ENCODE measurements at places on chromosomes 12 and 14. TPM values are rescaled to one million over a fixed set of nuclear protein-coding genes. Genes with fewer than 3 reads are reported as not detected.
A peak's percentile ranks its signal among the peaks of the same experiment; 100 is the strongest.

The SLC6A15 gene
- total RNA-seq = not detected

The USP44 gene
- total RNA-seq = 0.22 TPM

The RNF31 gene
- 20.9 TPM for total RNA-seq

DNA sequence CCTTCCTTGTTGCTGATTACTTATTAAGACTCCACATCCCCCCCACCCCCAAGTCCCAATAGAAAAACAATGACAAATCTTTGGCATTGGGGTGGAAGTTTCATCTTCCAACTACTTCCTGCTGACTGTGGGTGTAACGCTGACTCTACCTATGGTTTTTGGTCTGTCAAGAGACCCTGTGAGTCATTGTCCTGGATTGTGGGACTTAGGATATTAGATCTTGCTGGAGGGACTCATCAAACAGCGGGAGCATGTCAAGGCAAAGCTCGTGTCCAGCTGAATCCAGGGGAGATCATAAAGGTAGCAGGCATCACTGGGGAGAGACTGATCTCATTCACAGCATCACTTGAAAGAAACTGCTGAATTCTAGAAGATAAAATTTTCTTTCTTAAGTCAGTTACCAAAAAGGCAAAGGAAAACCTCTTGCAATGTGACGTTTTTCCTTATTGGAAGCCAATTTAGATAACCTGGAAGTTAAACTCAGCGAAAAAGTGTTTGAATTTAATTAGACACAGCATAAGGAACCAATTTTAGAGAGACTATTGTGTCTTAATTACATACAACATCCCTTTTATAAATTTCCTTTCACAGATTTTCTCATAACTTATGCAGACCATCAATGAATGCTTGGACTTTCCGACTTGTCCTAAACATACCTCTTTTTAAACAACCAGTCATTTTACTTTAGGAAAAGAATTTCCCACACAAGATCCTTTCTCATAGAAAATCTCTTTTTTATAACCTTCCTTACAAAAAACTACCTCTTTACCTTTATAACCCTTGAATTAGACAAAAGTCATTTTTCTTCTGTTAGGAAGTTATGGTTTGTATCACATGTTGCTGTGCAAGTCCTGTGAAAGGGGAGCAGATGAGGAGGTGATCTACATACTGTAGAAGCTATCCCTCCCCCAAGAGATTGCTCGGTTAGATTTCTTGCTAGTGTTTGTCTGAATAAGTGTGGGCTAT lies 94.6 kb upstream of the SCAF11 start:
- H3K27me3 ChIP-seq = no peaks in the 10 kb centered on the region
- H3K4me3 ChIP-seq = no peak overlapping the region
- H3K27ac ChIP-seq = no peak overlapping the region
- H3K4me1 ChIP-seq = no peaks in the 10 kb centered on the region
- H3K36me3 ChIP-seq = no peaks in the 10 kb centered on the region
- no peak for DNase-seq

GRCh38 chr14:28756269-28756883 lies 10.2 kb upstream of the FOXG1 start:
- H3K4me1 ChIP-seq = no peaks in the 10 kb centered on the region
- peaks cover 34% of the 10 kb centered on the region for H3K27me3 ChIP-seq
- no peak overlapping the region for H3K27ac ChIP-seq
- DNase-seq = no peak

DNA sequence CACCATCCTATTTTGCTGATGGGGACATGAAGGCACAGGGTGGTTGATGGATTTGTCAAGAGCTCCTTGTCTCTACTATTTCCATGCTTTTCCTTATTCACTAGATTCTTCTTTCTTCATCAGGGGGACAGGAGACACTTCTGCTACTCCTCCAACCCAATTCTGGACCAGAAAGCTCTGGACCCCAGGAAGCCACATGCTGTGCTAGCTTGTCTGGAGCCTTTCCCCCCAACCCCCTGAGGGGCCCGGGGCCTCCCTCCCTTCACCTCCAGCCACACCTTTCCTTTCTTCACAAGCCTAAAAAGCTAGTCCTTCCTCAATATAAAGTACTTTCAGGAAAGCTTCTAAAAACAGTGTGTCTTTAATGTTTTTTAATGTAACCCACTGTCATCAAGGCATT lies 75.1 kb upstream of the CAPRIN2 start:
- no peaks in the 10 kb centered on the region for H3K36me3 ChIP-seq
- H3K27ac ChIP-seq = no peak overlapping the region
- no peak for DNase-seq
- no peaks in the 10 kb centered on the region for H3K27me3 ChIP-seq

The SMCO3 gene
- total RNA-seq = 0.37 TPM

The SUSD6 gene
- 16.2 TPM for total RNA-seq

- DNase-seq = no peak
- H3K4me3 ChIP-seq = no peak overlapping the region
- no peak overlapping the region for H3K27ac ChIP-seq
- no peaks in the 10 kb centered on the region for H3K27me3 ChIP-seq
- H3K36me3 ChIP-seq = no peaks in the 10 kb centered on the region
- H3K4me1 ChIP-seq = no peaks in the 10 kb centered on the region
Observed at GRCh38 chr12:94743174-94743573, 92.8 kb upstream of the TMCC3 start.

GRCh38 chr12:1272142-1272541 lies 281.1 kb downstream of the ERC1 start:
- no peaks in the 10 kb centered on the region for H3K36me3 ChIP-seq
- DNase-seq = no peak
- no peaks in the 10 kb centered on the region for H3K27me3 ChIP-seq
- no peak overlapping the region for H3K4me3 ChIP-seq
- no peaks in the 10 kb centered on the region for H3K4me1 ChIP-seq

GRCh38 chr12:129215556-129215955 lies 362.3 kb downstream of the GLT1D1 start:
- H3K27me3 ChIP-seq = no peaks in the 10 kb centered on the region
- H3K4me1 ChIP-seq = no peaks in the 10 kb centered on the region
- no peak for DNase-seq

DNA sequence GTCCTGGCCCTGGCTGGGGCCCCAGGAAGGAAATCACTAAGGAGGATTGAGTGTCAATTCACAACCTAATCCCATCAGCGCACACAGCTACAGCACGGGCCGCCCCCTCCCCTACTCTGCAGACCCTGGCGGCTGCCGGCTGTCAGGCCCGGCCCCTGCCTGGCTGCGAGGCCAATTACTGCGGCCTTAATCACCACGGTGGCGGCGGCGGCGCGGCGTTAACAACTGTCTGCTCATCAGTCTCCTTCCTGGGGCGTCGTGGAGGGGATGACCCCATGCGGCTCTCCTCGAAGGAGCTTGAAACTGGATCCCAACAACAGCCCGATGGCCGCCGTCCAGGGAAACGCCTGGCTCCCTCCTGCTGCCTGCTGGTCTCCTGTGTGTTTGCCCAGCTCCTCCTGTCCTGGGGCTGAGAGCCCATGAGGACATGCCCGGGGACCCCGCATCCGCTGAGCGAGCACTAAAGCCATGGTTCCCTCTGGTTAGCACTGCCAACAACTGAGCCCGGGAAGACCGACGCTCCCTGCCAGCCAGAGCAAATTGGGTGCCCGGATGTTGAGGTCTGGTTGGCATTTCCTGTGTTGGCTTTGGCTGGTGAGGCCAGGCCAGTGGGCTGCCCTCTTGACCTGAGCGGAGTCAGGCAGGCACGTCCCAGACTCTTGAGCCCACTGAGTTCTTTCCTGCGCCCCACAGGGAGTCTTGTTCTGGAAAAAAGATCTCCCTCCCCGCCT lies 21.8 kb upstream of the EIF2B2 start:
- H3K4me3 ChIP-seq = no peak overlapping the region
- no peaks in the 10 kb centered on the region for H3K4me1 ChIP-seq
- no peak for DNase-seq
- no peak overlapping the region for H3K27ac ChIP-seq
- no peaks in the 10 kb centered on the region for H3K36me3 ChIP-seq

- no peaks in the 10 kb centered on the region for H3K36me3 ChIP-seq
- no peaks in the 10 kb centered on the region for H3K27me3 ChIP-seq
- H3K27ac ChIP-seq = no peak overlapping the region
Observed at GRCh38 chr14:97056086-97056485, 258.9 kb downstream of the VRK1 start.

The KRT85 gene
- not detected for total RNA-seq

- H3K4me1 ChIP-seq = no peaks in the 10 kb centered on the region
- H3K36me3 ChIP-seq = peaks cover under 1% of the 10 kb centered on the region
- H3K27ac ChIP-seq = no peak overlapping the region
- H3K4me3 ChIP-seq = no peak overlapping the region
- no peak for DNase-seq
- H3K27me3 ChIP-seq = no peaks in the 10 kb centered on the region
Observed at GRCh38 chr12:118420673-118421072, 44.3 kb downstream of the SUDS3 start.

- no peaks in the 10 kb centered on the region for H3K36me3 ChIP-seq
- DNase-seq = no peak
- no peaks in the 10 kb centered on the region for H3K27me3 ChIP-seq
- H3K4me1 ChIP-seq = no peaks in the 10 kb centered on the region
Observed at GRCh38 chr12:13103391-13104033, at the start of gene GSG1. TSS of gene GSG1 (minus strand) at chr12:13103667. CDS start at chr12:13103512, 155 bp downstream.

The TCL1A gene
- not detected for total RNA-seq

- H3K36me3 ChIP-seq = no peaks in the 10 kb centered on the region
- H3K27ac ChIP-seq = no peak overlapping the region
- H3K27me3 ChIP-seq = no peaks in the 10 kb centered on the region
- no peak overlapping the region for H3K4me3 ChIP-seq
Observed at GRCh38 chr14:87457720-87458119, 535.3 kb downstream of the GALC start.

The CIT gene
- total RNA-seq = 5.4 TPM

DNA sequence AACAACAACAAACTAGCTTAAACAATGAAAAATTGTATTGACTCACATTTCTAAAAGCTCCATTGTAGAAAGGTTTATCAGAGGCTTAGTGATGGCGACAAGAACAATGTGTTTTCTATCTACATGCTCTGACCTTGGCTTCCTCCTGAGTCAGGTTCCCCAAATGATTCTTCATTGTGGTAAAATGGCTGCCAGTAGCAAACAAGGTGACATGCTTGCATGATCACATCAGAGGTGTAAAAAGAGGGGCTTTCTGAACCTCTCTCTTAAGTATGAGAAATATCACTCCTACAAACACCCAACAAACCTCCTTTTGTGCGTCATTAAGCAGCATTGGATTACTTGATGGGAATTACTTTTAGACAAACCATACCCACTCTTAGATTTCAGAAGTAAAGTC lies 252.4 kb upstream of the SYT1 start:
- H3K27me3 ChIP-seq = no peaks in the 10 kb centered on the region
- H3K4me1 ChIP-seq = no peaks in the 10 kb centered on the region
- DNase-seq = no peak

DNA sequence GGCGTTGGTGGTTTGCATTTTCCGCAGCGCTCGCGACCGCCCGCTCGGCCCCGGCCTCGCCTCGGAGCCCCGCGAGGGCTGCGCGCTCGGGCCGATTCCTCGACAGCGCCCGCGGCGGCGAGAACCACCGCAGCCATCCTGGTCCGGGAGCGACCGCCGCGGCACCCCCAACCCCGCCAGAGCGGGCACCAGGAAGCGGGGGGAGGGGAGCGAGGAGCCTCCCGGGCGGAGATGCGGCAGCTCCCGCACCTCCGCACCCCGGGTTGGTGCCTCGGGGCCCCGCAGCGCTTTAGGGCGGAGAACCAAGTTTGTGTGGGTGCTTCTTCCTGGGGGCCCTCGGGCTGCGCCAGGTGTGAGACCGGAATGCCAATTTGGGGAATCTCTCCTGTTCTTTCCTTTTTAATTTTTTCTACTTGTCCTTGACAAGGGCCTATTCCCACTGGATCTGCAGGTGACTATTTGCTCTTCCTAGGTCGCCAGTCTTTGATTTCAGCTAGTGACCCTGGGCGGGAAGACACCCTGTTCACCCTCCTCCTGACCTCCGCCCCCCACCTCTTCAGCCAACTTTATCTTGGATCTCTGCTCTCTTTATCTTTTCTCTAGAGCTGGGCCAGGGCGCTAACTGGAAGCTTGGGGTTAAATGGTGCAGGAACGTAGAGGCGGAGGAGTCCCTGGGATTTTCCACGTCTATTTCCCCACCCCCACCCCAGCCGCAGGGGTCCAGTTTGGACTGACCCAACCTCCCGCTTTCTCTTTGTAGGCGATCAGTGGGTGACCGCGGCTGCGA lies at the start of gene SOCS2:
TSS of gene SOCS2 (plus strand) at position 751 of the 787 bp plus-strand sequence. CDS start 223 bp downstream, outside the sequence.
- peak within 1 kb of the TSS; percentile 93 for H3K27ac ChIP-seq
- H3K27me3 ChIP-seq = no peaks in the 10 kb centered on the region
- peak within 1 kb of the TSS; percentile 94 for H3K4me3 ChIP-seq

GRCh38 chr12:93178154-93178878 lies 199.4 kb upstream of the NUDT4 start:
- H3K4me3 ChIP-seq = no peak overlapping the region
- no peak for DNase-seq
- no peaks in the 10 kb centered on the region for H3K27me3 ChIP-seq
- no peaks in the 10 kb centered on the region for H3K4me1 ChIP-seq

GRCh38 chr12:28506271-28506670 lies 316.0 kb downstream of the CCDC91 start:
- no peaks in the 10 kb centered on the region for H3K36me3 ChIP-seq
- no peaks in the 10 kb centered on the region for H3K27me3 ChIP-seq

The PDE6H gene
- total RNA-seq = not detected

The KRT7 gene
- total RNA-seq = 19.2 TPM

The CCDC38 gene
- total RNA-seq = 0.19 TPM

DNA sequence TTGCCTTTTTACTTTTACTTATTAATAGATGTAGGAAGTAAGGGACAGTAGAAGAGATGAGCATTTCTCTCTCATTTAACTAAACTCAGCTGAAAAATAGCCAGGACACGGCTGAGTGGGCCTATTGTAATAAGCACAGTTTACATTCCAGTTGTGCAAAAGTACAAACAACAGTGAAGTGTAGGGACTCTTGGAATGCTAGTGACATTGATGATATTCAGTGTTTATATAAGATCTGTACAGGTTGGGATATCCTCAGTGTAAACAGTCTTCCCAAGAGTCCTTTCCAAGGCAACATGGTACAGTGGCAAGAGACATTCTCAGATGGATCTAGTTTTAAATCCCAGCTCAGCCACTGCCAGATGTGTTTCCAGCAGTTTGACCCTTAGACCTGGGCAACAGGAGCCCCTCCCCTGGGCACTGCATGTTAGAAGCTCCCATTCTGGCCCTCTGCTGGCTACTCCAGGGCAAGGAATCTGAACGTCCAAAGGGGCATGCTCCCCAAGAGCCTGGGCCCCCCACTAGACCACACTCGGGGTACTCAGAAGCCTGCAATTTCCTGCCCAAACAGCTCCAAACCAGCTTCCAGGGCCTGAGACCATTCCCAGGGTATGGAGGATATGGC lies 55.3 kb downstream of the STAB2 start:
- H3K27ac ChIP-seq = no peak overlapping the region
- no peaks in the 10 kb centered on the region for H3K36me3 ChIP-seq
- no peak for DNase-seq
- no peaks in the 10 kb centered on the region for H3K27me3 ChIP-seq
- H3K4me3 ChIP-seq = no peak overlapping the region

- no peak overlapping the region for H3K4me3 ChIP-seq
- no peaks in the 10 kb centered on the region for H3K36me3 ChIP-seq
- DNase-seq = no peak
- H3K27ac ChIP-seq = no peak overlapping the region
Observed at GRCh38 chr12:102927220-102927619, 10.2 kb upstream of the PAH start.

The VPS29 gene
- total RNA-seq = 61.2 TPM

All from right lobe of liver (tissue), 6 donors.